ENCODE measurements at places on chromosomes 12 and 14. TPM values are rescaled to one million over a fixed set of nuclear protein-coding genes. Genes with fewer than 3 reads are reported as not detected.
A peak's percentile ranks its signal among the peaks of the same experiment; 100 is the strongest.

GRCh38 chr14:22540811-22541360 is 48.1 kb downstream of the DAD1 start:
- peak; percentile 9 for ATAC-seq

- ATAC-seq = no peak
Observed at GRCh38 chr12:4174417-4174816, 99.1 kb upstream of the CCND2 start.

GRCh38 chr12:559906-560455 is 100.2 kb downstream of the B4GALNT3 start:
- no peak for ATAC-seq

DNA sequence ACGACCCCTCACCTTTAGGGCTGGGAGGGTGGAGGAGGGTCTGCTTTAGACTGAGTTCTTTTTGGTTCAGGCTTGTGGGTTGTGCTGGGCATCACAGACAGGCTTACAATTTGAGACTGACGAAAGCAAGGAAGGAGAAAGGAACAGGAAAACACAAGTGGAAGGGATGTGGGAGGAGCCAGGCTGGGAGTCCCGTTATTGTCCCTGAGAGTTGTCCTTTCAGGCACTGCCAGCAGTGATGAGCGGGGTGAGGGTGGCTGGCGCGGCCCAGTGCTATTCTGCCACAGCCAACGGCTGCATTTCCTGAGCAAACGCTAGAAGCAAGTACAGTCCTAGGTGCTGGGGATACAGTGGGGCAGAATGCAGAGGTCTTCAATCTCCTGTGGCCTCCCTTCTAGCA is 29.2 kb upstream of the TSPAN9 start:
- no peak for ATAC-seq

ASCL1 gene
- not detected for total RNA-seq

BEST3 gene
- not detected for total RNA-seq

Measured in activated T-helper 17 cell treated with anti-CD3 and anti-CD28 coated beads, Interleukin-2, amount 50 U/mL, for 72 hours (primary cell).